ENCODE measurements at places on chromosomes 3 and 15. TPM values are rescaled to one million over a fixed set of nuclear protein-coding genes. Genes with fewer than 3 reads are reported as not detected.

GRCh38 chr3:73621388-73621787 lies 3.4 kb downstream of the PDZRN3 start:
- peaks cover 20% of the 10 kb centered on the region for H3K4me1 ChIP-seq
- DNase-seq, result no peak
- peaks cover 22% of the 10 kb centered on the region for H3K27me3 ChIP-seq
- H3K4me3 ChIP-seq, result no peak overlapping the region
- H3K36me3 ChIP-seq, result no peaks in the 10 kb centered on the region
- H3K27ac ChIP-seq, result no peak overlapping the region

GRCh38 chr15:46322753-46323152 lies 687.9 kb downstream of the SQOR start:
- no peaks in the 10 kb centered on the region for H3K27me3 ChIP-seq
- H3K4me3 ChIP-seq, result no peak overlapping the region
- H3K27ac ChIP-seq, result no peak overlapping the region
- H3K4me1 ChIP-seq, result peaks cover 8% of the 10 kb centered on the region

- H3K27ac ChIP-seq, result no peak overlapping the region
- H3K36me3 ChIP-seq, result peaks cover 5% of the 10 kb centered on the region
- peaks cover 28% of the 10 kb centered on the region for H3K4me1 ChIP-seq
Measured at GRCh38 chr15:85692873-85693272, 101.9 kb downstream of the KLHL25 start.

Gene MB21D2
- total RNA-seq, result 15.1 TPM

- no peaks in the 10 kb centered on the region for H3K27me3 ChIP-seq
- H3K27ac ChIP-seq, result no peak overlapping the region
- peaks cover 16% of the 10 kb centered on the region for H3K4me1 ChIP-seq
- no peak overlapping the region for H3K4me3 ChIP-seq
Measured at GRCh38 chr3:54772051-54772450, 155.8 kb downstream of the LRTM1 start.

- peaks cover 20% of the 10 kb centered on the region for H3K4me1 ChIP-seq
- no peak for DNase-seq
- H3K36me3 ChIP-seq, result peaks cover 9% of the 10 kb centered on the region
- no peaks in the 10 kb centered on the region for H3K27me3 ChIP-seq
- H3K4me3 ChIP-seq, result no peak overlapping the region
- H3K27ac ChIP-seq, result no peak overlapping the region
Measured at GRCh38 chr15:40006646-40007045, 32.3 kb downstream of the SRP14 start.
